ENCODE measurements at places on chromosomes 7 and 10. TPM values are rescaled to one million over a fixed set of nuclear protein-coding genes. Genes with fewer than 3 reads are reported as not detected.

The ERVW-1 gene
- not detected for total RNA-seq

The GBF1 gene
- 62.4 TPM for total RNA-seq

The AQP1 gene
- total RNA-seq: 108 TPM

The OR6V1 gene
- not detected for total RNA-seq

The EN2 gene
- 0.59 TPM for total RNA-seq

The ANAPC16 gene
- total RNA-seq: 86.4 TPM

The RADIL gene
- total RNA-seq: 7.3 TPM

The SOSTDC1 gene
- not detected for total RNA-seq

The CFAP69 gene
- total RNA-seq: 4.9 TPM

The LIPJ gene
- 0.15 TPM for total RNA-seq

The DGKI gene
- not detected for total RNA-seq

The A1CF gene
- total RNA-seq: 0.36 TPM

The SPDYE8 gene
- total RNA-seq: not detected

The FGFBP3 gene
- total RNA-seq: 0.58 TPM

The ANKRD2 gene
- total RNA-seq: 912 TPM

DNA sequence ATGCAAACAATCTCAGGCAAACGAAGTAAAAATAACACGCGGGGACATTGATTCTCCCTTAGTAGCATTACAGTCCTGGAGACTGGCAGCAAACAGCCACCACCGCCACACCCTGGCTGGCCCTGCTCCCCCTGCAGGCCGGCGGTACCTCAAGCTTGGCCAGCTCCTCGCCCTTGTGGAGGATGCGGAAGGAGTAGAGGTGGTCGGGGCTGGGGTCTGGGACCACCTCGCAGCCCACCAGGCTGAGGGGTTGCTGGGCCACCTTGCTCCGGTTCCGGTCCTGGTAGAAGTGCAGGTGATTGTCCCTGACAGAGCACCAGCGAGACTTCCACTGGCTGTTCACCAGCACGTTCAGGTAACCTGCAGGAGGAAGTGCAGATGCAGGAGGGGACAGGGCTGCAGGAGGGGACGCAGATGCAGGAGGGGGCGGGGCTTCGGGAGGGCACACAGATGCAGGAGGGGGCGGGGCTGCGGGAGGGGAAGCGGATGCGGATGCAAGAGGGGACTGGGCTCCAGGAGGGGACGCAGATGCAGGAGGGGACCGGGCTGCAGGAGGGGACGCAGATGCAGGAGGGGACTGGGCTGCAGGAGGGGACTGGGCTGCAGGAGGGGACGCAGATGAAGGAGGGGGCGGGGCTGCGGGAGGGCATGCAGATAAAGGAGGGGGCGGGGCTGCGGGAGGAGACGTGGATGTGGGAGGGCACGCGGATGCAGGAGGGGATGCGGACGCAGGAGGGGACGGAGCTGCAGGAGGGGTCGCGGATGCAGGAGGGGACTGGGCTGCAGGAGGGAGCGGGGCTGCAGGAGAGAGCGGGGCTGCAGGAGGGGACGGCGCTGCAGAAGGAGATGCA lies 65.7 kb downstream of the VWA2 start:
- no peak for DNase-seq

DNA sequence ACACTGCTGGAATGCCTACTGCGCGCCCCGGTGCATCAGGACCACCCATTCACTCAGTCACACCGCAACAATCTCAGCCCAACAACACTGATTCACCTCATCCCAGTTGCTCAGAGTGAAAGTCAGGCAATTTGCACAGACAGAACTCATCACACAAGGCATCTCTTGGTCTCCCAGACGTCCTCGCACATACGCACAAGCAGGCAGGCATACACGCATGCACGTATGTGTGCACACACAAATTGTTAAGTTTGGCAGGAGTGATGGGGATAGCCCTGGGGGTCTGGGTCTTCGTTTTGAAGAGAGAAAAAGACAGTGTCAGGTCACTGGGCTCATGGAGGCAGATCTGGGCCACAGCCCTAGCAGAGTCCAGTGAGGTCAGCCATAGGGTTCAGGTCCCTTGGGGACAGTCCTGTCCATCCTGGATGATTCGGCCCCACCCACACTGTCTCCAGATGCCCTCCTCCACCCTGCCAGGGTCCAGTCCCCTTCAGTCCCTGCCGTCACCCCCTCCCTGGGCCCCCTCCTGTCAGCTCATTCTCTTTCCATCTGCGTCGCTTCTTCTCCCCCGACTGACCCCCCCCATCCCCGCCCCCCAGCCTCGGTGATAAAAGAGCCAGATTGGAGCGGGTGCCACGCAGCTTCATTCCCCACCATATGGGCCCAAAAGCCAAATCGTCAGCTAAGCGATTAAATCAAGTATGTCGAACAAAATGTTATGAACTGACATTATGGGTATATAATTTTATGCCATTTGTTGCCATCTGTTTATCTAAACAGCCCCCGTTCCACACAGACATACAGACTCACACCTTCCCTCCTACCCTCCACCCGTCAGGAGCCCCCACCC lies 48.5 kb upstream of the SLF2 start:
- DNase-seq: no peak

DNA sequence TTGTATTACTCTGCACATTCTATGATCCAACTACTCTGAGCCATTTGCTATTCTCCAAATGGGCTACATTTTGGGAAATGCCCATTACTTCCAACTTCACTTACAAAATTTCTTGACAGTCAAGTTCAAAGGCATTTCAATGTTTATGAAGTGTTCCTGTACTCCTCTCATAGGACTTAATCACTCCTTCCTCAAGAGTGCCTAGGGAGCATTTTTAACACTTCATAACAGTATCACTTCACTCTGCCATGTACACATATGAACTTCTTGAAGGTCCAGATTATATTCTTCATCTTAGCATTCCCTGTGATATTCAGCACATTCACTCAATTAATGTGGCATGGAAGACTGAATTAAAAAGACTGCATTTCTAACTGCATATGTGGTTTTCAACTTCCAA lies 21.6 kb downstream of the OSBPL3 start:
- DNase-seq: no peak

DNA sequence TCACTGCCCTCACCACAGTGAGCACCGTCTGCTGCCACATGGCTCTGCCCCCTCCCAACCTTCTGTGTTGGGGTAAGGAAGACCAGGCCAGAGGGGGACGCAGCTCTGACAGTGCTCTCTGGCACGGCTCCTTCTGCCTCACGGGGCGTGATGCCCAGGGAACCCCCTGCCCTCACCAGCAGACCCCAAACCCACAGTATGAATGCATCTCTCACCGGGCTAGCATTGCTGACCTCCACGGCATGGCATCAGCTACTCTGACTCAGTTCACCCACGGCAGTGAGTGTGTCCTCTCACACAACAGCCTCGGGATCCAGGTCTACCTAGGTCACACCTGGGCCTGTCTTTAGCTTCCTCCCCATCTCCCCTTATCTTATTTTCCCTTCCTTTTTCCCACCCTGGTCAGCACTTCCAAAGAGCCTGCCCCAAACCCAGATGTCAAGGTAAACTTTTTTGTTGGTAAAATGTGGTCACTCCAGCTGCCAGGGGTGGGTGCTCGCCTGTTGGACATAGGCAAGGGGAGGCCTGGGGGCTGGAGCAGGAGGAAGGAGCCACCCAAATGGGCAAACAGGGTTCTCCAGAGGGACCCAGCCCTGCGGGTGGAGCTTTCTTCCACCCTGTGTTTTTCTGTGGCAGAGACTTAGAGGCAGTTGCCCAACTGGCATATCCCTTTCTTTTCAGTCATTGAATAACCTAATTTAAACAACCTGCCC lies 4.4 kb downstream of the CALML3 start:
- DNase-seq: no peak

GRCh38 chr7:119935418-119936025 lies 337.5 kb upstream of the KCND2 start:
- no peak for DNase-seq

DNA sequence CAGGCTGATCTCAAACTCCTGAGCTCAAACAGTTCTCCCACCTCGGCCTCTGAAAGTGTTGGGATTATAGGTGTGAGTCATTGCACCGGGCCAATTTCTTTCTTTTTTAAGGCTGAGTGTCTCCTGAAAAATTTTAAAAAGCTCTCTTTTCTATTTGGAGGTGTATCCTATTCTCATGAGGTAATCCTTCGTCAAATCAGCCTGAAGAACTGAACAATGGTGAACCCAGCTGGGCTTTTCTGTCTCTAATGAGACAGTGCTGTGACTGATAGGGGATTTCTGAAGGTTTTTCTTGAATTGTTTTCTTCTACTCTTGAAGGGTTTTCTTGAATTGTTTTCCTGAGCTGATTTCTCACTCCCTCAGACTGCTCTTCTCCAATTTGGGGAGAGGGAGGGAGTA lies 30.9 kb upstream of the CALU start:
- no peak for DNase-seq

DNA sequence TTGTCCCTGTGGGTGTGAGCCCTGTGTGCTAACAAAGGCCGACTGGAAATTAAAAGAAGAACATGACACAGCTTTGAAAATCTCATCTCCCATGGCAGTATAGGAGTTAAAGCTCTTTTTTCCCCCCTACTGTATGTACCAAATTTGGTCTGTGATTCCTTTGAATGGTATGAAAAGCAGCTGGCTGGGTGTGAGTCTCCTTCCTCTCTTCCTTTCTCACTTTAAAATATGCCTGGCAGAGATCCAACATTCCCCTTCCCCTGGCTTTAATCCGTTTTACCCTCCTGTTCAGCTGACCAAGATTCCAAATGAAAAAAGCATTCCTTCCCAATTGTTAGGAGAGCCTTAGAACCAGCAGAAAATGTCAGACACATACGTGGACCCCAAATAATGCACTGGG lies 225.0 kb upstream of the CELF2 start:
- no peak for DNase-seq

DNA sequence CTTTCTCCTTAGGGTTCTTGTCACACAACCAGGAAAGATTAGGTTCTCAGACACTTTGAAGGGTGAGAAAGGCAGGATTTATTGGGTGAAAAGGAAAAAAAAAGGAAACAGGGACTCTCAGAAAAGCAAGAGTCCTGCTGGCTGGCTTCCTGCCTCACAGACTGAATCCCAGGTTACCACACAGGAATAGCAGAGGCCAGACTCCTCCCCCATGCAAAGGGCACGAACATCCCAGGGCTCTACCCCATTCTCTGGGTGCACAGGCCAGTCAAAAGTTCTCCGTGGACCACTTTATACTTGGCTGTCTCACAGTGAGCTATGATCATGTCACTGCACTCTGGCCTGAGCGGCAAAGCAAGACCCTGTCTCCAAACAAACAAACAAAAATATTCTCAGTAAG lies 42.6 kb downstream of the HOXA1 start:
- DNase-seq: no peak

DNA sequence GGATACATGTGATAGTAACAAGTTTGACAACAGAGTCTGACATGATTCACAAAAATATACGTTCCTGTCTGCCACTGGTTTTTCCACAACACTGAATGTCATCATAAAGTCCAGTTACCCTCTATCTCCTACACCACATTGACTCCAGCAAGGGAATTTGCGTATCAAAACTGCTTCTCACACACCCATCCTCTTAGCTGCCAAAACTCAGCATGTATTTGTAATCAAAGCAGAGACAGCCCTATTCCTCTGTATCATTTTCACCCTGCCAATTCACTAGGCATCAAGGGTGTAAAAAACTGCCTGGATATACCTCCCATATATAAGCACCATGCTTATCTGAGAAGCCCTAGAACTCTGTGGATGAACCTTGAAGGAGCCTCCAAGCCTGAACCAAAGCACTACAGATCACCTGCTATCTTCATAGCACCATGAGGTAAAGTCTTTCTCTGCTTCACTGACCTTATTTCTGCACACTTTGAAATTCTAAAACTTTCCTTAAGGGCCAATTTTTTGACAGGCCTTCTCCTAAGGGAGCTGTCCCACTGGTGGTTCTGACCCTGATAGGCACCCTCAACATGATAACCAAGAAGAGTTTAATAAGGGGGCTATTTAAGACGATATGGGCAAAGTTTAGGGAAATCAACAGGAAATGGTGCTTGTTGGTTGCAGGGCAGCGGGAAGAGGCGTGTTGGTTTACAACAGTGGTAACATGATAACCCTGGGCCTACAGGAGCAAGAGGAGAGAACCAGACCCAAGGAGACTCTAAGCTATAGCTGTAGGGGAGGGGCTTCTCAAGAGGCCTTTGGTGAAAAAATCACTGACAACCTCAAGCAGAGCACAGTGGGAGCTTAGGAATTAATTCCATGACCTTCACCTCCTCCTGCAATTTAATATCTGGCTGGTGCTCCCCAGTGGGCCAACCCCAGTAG lies at the start of gene IFIT1B:
Gene IFIT1B (plus strand): TSS at position 352 of the 933 bp plus-strand sequence. CDS start 80 bp downstream, at position 432.
- DNase-seq: no peak

- DNase-seq: no peak
Observed at GRCh38 chr7:47488201-47488968, 93.5 kb downstream of the TNS3 start.

GRCh38 chr10:73998929-73999691 lies 1.2 kb downstream of the VCL start:
- peak; percentile 49 for DNase-seq

GRCh38 chr7:36925207-36925606 lies 200.9 kb upstream of the AOAH start:
- DNase-seq: no peak

GRCh38 chr7:107394276-107394675 lies 75.6 kb upstream of the GPR22 start:
- DNase-seq: no peak

DNA sequence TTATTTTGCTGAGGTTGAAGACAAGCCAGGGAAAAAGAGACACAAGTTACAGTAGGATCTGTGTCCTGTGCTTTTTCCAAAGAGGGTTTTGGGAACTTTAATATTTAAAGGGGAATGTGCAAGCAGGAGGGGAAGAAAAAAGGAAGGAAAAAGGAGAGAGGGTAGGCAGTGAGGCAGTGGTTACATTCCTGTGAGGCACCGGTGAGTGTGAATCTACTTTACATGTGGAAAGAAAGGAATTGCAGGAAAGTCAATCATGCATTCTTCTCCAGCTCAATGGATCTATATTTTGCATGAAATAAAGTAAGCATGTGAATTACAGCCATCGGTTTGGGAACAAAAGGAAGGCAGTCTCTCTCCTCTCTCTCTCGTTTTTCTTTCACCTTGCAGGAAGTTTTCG lies 12.6 kb upstream of the DYNC2I1 start:
- DNase-seq: no peak

- DNase-seq: no peak
Observed at GRCh38 chr10:47260505-47261111, 39.4 kb upstream of the GDF10 start.

DNA sequence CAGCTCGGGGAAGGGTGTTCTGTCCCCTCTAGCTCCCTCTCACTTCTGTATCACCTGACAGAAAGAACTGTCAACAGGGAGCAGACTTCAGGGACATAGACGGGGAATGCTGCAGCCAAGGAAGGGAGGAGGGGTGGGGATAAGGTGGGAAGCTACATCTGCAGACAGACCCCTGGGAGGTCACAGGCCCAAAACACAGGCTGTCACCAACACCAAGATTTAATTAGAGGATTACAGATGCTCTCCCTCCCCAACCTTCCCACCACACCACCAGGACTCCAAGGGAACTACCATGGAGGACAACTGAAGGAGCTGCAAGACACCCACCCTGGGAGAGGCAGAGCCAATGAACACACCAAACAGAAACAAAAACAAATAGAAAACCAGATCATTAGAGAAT lies 425.2 kb upstream of the VSTM2A start:
- DNase-seq: no peak

GRCh38 chr10:132249226-132249724 lies 58.5 kb downstream of the STK32C start:
- no peak for DNase-seq

GRCh38 chr10:118842843-118843624 lies 88.3 kb upstream of the CACUL1 start:
- DNase-seq: no peak

GRCh38 chr7:82348251-82348650 lies 95.3 kb downstream of the CACNA2D1 start:
- DNase-seq: no peak

- DNase-seq: peak; percentile 6
Observed at GRCh38 chr7:30594048-30594539, 584 bp upstream of the GARS1 start.

GRCh38 chr7:82319674-82320118 lies 123.9 kb downstream of the CACNA2D1 start:
- DNase-seq: peak; percentile 95

Data from gastrocnemius medialis (tissue), 4 donors.